NCI-H2171 treated with DMSO at 0.1 percent for 48 hours (cell line): ENCODE measurements at places on chromosomes 4 and X.
A peak's percentile ranks its signal among the peaks of the same experiment; 100 is the strongest.

GRCh38 chr4:188262464-188262863 is 123.2 kb downstream of the TRIML1 start:
- DNase-seq: no peak

- peak; percentile 88 for DNase-seq
These were observed 322.4 kb downstream of the ARHGAP10 start for GRCh38 chr4:148054275-148054674.

DNA sequence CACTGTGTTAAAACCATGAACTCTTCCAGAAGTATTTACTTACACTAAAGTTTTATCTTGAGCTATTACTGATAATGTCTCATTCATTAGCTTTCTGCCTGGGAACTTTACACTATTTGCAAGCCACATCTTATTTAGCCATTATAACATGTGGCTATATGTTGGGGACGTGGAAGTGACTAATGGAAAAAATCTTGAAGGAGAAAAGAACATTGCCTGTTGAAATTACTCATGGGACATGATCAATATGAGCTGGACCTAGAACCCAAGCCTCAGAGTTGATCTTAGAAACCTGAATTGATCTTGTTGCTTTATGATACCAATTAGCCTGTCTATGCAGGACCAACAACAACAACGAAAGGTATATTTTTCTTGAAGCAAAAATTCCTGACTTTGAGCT is 22.5 kb upstream of the ARHGAP6 start:
- no peak for DNase-seq

DNA sequence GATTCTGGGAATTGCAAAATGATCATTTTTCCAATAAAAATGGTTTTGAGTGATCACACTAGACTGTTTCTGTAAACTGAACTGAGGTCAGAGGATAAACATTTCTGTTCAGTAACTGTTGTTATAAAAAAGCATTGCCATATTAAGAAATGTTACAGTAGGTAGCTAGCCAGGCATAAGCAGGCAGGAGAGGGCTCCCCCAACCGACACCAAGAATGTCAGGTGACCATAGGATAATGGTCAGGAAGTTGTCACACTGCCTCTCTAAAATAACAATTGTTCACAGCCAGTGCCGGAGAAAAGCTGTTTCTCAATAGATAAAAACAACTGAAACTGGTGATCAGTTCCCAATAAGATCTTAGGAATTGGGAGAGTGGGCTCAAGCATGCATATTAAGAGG is 306.2 kb upstream of the SLIT2 start:
- DNase-seq: no peak

DNA sequence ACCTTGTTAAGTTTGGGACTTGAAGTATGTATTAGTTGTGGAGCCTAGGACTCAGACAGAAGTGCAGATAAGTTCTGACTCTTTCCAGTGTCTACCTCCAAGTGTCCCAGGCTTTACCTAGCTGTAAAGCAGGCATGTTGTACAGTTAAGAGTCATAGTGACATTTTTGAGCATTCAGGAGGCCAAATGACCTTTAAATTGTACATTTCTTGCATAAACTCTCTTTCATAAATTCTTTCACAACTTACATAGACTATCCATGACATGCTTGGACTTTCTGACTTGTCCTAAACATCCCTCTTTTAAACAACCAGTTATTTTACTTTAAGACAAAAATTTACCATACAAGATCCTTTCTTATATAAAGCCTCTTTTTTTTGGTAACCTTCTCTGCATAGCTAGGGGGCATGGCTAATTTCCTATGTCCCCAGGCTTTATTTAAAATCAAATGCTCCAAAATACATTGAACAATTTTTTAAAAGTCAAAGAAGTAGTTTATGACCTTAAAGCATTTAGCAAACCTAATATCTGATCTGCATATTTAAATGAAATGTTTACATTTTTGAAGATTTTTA is 40.1 kb upstream of the UGT8 start:
- no peak for DNase-seq

- no peak for DNase-seq
These were observed 82.1 kb downstream of the TASL start for GRCh38 chrX:30495468-30495867.

- no peak for DNase-seq
These were observed 33.3 kb upstream of the STPG2 start for GRCh38 chr4:98176531-98176930.

DNA sequence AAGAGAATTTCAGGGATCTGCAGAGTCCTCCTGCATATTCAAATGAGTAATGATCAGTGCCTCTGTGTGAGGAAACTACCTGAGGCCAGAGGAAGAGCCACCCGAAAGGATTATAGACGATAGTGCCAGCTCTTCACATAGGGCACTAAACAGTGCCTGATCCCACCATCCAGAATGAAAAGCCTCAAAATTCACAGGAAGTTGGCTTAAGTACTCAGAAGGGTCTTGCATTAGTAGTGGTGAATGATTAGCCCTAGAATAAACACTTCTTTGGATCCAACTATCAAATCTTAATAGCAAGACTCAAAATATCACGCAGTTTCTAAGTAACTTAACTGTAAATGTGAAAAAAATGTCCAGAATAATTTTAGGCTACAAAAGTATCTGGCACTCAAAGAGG is 324.4 kb downstream of the ZNF674 start:
- DNase-seq: no peak

GRCh38 chrX:48826135-48826875 is at the start of gene ERAS:
ERAS (plus strand) TSS chrX:48826513; CDS start chrX:48829124, 2,611 bp downstream.
- no peak for DNase-seq

GRCh38 chr4:54632537-54632936 is 25.2 kb upstream of the KIT start:
- no peak for DNase-seq

DNA sequence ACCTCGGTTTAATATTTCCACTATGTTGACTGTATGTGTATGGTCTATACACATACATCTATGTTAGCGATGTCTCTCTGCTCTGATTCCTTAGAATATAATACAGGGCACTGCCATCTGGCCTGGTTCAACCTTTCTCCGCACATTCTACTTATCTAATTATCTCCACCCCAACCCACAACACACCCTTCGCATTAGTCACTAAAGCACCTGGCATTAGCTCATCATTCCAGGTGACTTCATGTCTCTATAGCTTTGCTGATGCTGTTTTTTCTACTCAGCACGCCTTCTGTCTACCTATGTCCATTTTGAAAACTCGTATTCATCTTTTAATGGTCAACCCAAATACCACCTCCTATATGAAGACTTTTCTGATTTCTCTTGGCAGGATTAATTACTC is 425.2 kb upstream of the RASGEF1B start:
- peak; percentile 82 for DNase-seq

- peak; percentile 54 for DNase-seq
These were observed 85.9 kb upstream of the HELT start for GRCh38 chr4:184932343-184932742.

- no peak for DNase-seq
These were observed 18.8 kb upstream of the CHRNA9 start for GRCh38 chr4:40316333-40316781.

- no peak for DNase-seq
These were observed 7.9 kb upstream of the KLHL8 start for GRCh38 chr4:87228262-87228860.

- DNase-seq: no peak
These were observed 134.2 kb downstream of the MAML3 start for GRCh38 chr4:140019619-140020347.

DNA sequence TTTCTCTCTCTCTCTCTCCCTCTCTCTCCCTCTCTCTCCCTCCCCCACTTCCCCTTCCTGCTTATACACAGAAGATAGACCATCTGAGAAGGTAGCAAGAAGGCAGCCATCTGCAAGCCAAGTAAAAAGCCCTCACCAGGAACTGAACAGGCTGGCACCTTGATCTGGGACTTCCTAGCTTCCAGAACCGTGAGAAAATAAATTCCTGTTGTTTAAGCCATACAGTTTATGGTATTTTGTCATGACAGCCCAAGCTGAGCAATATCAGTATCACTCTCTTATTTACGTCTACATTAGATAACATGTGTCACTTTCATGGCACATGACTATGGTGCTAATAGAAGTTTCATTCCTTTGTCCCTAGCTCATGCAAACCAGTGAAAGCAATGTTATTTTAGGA is 581.1 kb downstream of the INPP4B start:
- DNase-seq: no peak

DNA sequence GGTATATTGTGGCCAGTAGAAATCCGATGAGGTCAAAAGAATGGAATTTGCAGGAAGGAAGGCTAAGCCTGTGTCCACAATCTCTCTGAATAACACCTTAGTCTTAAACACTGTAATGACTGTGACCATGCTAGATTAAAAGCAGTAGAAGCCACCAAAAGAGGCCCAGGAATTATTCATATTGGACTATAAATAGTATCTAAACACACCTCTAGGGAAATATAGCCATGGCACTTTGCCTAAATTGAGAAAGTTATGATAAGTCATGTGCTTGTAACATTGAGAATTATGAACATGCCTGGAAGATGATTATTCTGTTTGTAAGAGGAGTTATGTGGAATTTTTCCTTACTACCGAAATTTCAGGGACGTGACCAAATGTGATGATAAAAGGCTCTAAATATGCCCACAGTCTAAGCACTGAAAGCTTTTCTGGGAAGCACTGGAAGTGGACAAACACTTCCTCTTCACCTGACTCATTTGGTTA is 298.5 kb downstream of the KCTD8 start:
- no peak for DNase-seq

DNA sequence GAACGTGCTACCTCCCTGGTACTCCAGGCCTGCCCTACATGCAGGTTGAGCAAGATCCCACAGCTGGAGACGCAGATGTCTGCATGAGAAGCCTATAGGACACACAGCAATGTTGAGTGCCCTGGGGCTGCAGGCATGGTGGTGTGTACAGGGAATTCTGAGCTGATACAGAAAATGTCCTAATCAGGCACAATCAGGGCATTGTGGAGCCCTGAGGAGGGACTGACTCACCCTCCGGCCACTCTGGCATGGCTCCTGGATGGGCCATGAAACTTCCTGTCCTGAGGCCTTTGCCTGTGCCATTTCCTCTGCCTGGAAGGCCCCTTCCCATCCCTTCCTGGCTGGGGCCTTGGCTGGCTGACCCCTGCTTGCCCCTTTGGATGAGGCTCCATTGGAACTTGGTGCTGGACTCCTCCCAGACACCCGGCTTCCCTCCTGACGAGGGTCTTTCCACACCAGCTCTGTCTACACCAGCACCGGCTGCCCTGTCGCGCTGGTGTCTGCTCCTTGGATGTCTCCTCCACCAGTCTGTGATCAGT is 16.7 kb upstream of the AFAP1 start:
- no peak for DNase-seq

- no peak for DNase-seq
These were observed 178.8 kb downstream of the GPM6A start for GRCh38 chr4:175633310-175633709.

- DNase-seq: no peak
These were observed 104.5 kb upstream of the AGA start for GRCh38 chr4:177546745-177547144.

DNA sequence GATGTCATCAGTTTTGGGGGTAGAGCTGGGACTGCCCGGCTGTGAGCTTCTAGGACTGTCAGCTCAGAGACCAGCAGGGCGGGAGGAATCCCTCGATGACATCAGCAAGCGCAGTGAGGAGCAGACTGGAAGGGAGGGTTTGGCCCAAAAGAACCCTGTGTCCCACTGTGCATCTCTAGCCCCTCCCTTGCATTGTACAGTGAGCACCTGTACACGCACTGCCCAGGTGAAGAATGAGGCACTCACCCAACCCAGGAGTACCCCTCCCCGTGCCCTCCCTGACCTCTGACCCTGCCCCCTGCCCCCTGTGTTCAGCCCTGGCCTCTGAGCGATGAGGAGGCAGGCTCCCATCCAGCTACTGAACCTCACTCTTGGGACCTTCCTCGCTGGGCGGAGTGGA is 92.9 kb downstream of the HMX1 start:
- DNase-seq: no peak

- DNase-seq: no peak
These were observed 1.3 kb downstream of the NAF1 start for GRCh38 chr4:163165217-163166017.

DNA sequence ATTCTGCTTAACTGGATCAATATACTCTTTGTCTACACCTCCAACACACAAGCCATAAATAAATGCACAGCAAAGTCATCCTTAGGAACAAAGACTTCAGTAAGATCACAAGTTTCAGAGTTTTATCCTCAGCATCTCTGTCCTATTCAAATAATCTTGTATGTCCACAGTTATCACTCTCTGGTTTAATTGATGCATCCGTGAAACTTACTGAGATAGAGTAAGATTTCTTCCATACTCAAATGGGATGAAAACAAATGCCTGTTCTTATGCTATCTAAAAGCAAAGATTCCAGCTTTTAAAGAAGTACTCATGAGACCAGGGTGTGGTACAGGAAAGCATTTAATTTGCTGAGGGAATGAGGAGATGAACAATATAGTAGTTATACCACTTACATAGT is 184.6 kb upstream of the SLC7A11 start:
- no peak for DNase-seq

DNA sequence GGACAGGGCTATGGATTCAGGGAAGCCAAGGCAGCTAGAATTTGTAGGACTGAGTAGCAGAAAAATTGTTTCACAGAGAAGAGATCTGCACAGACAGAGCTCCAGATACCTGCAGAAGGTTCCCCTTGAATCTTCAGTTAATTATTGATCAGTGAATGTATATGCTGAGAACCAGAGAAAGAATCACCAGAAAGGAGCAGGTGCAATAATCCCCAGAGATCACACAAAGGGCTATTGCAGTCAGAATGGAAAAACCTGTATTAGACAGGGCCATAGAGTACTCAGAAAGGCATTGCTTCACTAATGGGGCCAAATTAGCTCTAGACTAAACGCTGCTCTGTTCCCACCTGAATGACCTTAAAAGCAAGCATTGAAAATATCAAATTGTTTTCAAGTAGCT is 35.5 kb upstream of the SMAD1 start:
- no peak for DNase-seq

GRCh38 chr4:81620442-81620841 is 148.7 kb upstream of the RASGEF1B start:
- no peak for DNase-seq

GRCh38 chrX:82945332-82945731 is 562.8 kb upstream of the POU3F4 start:
- no peak for DNase-seq

DNA sequence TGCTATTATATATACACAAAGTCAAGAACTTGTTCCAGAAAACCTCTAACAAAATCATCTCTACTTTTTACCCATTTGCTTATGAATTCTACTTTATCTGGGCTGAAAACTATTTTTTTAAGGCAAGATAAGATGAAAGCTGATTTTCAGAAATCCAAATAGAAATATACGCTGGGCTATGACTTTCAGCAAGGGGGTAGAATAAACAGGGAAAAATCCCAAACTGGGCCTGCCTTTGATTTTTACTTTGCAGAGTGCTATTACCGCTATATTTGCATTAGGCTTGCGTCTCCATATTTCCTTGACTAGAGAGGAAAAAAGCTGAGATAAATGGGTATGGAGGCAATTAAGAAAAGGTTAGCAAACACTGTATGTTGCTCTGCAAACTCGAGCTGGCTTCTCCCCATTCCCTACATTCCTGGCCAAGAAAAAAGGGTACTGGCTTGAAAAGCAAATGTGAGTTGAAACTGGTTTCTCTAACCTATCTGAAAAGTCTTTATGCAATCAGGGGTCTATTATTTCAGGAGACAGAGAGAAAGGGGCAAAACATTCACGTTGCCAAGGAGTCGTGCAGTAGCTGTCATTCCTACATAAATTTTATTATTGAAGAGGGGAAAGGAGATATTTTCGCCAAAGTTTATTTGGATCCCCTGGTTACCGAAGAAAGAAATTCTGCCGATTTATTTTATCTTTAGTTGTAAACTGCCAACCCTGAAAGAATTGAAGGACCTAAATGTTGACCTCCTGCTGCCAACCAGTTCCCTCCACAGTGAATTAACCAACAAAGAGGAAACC is 2.2 kb downstream of the TMEM47 start:
- DNase-seq: no peak
